Dermis blood vessel endothelial cell (primary cell): ENCODE measurements at places on chromosomes 3 and 15.

- DNase-seq, result no peak
These were observed 42.0 kb downstream of the RORA start for GRCh38 chr15:61186905-61187741.

DNA sequence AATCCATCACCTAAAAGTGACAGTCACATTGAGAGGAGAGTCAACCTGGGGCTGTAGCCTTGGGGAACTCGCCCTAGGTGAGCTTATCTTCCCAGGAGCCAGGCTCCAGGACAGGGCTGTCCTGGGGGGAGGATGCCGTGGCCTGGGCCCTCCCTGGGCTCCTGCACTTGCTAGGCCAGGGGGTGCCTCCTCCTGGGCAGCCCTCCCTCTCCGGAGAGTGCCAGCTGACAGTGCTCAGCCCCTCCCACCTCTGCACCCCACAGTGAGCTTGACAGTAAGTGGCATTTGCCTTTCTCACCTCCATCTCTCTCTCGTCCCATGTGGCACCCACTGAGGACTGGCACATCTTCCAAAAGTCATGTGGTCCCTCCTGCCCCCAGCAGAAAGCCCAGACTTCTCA lies 19.1 kb downstream of the UROC1 start:
- no peak for DNase-seq

DNA sequence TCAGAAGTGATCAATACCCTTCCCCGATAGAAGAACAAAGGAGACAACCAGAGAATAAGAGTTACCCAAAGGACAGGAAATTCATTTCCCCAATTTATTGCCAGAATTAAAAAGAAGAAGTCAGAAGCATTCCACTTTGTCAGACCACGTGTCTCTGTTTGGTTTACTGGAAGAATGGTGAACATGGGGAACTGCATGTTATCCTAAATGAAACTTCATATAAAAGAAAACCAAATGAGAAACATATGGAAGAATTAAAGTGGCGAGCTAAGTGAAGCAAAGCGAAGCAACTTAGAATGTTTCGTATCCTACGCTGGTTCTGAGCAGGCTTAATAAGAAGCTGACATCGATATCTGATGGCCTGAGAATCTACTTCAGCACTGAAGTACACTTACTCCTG lies 190.7 kb downstream of the MAGI1 start:
- DNase-seq, result no peak

- DNase-seq, result no peak
These were observed 3.7 kb downstream of the KPNA1 start for GRCh38 chr3:122510878-122511535.

DNA sequence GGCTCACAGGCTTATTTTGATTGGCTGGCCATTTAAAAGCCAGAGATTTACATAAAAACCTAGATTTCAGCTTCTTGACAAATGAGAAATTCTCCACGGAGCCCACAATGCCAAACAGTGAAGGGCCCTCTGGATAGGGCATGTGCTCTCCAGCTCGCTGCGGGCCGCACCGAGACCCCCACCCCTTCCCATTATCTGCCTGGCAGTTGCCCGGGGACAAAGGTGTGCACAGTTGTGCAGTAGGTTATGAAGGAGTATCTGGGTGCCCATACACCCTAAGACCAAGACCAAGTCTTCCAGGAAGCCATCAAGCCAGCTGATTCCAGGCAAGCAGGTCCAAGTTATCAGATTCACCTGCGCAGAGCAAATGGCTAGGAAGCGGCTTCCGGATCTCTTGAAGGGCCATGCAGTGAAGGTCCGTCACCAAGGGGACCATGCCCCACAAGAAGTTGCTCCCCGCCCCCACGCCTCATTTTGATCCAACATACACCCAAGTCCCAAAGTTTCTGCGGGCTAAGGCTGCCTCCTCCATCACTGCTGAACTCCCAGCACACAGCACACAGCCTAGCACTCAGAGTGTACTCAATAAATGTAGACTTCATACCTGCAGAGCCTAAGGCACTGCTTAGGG lies 1.3 kb downstream of the MRPS25 start:
- DNase-seq, result no peak

GRCh38 chr3:127137757-127138536 lies 55.0 kb upstream of the PRR23E start:
- no peak for DNase-seq

DNA sequence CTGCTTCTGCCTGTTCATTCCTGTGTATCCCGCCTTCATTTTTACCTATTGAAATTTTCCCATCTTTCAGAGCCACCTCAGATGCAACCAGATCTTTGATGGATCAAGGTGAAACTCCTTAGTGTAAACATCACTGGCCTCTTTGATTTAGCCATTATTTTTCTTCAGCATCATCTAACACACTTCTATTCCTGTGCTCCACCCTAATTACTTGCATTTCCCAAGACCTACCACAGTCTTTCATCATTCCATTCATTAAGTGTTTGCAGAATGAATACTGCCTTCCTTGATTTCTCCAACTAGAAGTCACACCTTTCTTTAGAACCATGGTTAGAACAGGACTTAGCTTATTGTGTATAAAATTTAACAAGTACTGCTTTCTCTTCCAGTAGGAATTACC lies 55.5 kb upstream of the SKIL start:
- DNase-seq, result no peak

- DNase-seq, result no peak
These were observed 87.4 kb upstream of the MEX3B start for GRCh38 chr15:82133251-82133650.

- peak; percentile 61 for DNase-seq
These were observed 14.8 kb downstream of the MYL3 start for GRCh38 chr3:46848271-46849044.

DNA sequence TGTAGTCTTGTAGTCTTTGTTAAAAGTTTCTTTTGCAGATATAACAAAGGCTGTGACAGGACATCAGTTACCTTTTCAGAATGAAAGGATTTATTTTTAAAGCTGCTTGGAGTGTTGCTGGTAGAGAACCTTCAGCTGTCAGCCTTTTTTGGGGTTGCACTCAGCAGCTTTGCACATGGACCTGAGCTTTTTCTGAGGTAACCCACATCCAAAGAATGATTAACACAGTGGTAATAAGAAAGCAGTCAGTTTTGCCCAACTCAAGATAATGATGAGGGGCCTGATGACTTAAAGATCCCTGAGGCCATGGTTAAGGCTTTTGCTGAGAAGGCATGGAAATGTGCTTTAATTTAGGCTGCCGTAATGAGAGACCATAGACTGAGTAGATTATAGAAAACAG lies 1042.7 kb downstream of the PLOD2 start:
- DNase-seq, result no peak

- DNase-seq, result no peak
These were observed 113.1 kb downstream of the TPRA1 start for GRCh38 chr3:127477396-127477795.

GRCh38 chr3:18544146-18544545 lies 119.0 kb upstream of the SATB1 start:
- no peak for DNase-seq

GRCh38 chr3:138809500-138810256 lies 25.1 kb downstream of the PIK3CB start:
- DNase-seq, result peak; percentile 33

- DNase-seq, result no peak
These were observed 13.7 kb downstream of the FRMD5 start for GRCh38 chr15:44181410-44181809.

DNA sequence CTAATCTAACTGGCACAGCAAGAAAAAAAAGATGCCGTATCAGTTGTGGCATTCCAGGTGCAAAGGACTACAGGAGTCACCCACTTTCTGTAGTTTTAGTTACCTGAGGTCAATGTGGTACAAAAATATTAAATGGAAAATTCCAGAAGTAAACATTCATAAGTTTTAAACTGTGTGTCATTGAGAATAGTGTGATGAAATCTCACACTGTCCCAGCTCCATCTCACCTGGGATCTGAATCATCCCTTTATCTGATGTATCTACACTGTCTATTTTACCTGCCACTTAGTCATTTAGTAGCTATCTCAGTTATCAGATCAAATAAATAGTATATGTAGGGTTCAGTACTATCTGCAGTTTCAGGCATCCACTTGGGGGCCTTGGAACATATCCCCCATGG lies 26.7 kb downstream of the GBE1 start:
- DNase-seq, result no peak

DNA sequence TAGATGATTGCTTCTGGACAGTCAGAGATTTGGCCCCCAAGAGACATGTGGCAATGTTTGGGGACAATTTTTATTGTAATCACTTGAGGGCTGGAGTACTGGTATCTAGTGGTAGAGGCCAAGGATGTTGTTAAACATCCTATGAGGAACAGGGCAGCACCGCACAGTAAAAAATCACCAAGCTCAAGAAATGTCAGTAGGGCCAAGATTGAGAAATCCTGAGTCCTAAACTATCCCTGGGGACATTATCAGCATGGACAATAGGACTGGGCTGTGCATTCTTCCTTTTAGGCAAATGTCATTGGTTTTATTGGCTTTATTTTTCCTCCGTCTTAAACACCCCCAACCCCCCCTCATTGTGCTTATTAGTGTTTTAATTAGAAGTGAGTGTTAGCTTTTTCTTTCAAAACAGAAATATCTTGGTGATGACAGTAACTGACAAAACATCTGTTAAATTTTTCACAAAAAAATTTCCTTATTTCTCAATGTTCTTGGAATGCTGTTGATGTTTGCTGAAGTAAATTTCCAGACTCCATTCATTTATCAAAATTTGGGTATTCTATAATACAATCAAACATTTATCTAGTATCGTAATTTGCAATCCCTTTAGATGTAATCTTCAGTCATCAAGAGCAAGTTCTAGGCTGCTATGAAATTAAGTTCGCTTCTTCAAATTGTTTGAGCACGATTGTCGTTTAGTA lies 944.4 kb downstream of the VGLL3 start:
- no peak for DNase-seq

- DNase-seq, result peak; percentile 35
These were observed 30.6 kb upstream of the ZSCAN2 start for GRCh38 chr15:84570164-84570735.
